LNCaP clone FGC (cell line): ENCODE measurements at places on chromosomes 6 and 20.
A peak's percentile ranks its signal among the peaks of the same experiment; 100 is the strongest.

GRCh38 chr20:60238992-60239660, 280.9 kb downstream of the CDH26 start:
- no peak for DNase-seq

GRCh38 chr6:107061125-107062020, 33.4 kb downstream of the MTRES1 start:
- DNase-seq: no peak

GRCh38 chr6:152161501-152161900, 354.0 kb downstream of the ESR1 start:
- no peak for DNase-seq

GRCh38 chr20:59322585-59323454, 22.4 kb downstream of the EDN3 start:
- no peak for DNase-seq

DNA sequence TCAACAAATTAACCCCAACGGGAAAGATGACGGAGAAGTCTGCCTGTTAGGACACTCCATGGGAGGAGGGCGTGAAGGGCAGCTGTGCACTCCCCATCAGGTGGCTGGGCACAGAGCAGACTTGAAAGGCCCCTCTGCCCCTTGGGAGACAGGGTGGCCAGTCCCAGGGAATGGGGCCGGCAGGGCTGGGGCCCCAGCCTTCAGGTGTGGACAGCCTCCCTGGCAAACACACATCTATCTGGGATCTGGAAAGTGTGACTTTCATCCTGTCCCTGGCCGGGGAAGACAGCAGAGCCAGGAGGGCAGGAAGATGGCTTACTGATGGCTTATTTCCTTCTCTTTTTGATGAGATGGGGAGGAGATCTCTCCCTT, 4.5 kb upstream of the FRMD1 start:
- no peak for DNase-seq

GRCh38 chr6:39777218-39777617, 15.0 kb upstream of the DAAM2 start:
- DNase-seq: no peak

GRCh38 chr20:4366076-4366475, 350.7 kb upstream of the RNF24 start:
- no peak for DNase-seq

GRCh38 chr6:100472674-100473073, 8.0 kb upstream of the SIM1 start:
- no peak for DNase-seq

DNA sequence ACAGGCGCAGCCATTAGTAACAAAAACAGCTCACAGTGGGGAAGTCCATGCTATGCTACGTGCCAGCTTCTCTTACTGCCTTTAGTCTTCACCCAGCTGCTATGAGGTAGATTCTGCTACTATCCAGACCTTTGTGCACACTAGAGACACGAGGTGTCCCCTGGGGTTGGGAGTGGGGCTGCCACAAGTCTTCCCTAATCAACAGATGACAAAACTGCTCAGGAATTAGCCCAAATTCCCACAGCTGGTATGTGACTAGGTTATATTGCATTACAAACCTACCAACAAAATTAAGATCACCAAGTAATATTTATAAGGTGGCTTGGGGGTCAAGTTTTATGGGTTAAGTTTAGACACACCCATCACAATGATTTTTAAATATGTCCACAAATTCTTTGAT, 63.3 kb downstream of the PSMB1 start:
- no peak for DNase-seq

DNA sequence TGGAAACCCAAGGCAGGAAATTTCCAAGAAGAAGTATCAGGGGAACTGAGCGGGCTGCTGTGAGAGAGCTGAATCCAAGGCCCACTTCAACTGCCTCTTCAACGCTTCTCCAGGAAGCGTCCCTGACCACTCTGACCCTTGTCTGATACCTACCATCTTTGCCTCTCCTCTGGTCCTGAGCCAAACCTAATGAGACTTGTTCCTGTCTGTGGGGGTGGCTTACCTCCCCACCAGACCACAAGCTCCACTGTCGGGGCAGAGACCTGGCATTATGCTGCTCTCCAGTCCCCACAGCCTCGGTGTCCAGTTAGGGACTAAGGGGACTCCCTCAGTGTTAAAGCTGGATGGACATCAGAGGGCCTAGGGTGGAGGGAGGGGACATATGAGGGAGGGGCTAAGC, 49.7 kb downstream of the LRFN2 start:
- no peak for DNase-seq

DNA sequence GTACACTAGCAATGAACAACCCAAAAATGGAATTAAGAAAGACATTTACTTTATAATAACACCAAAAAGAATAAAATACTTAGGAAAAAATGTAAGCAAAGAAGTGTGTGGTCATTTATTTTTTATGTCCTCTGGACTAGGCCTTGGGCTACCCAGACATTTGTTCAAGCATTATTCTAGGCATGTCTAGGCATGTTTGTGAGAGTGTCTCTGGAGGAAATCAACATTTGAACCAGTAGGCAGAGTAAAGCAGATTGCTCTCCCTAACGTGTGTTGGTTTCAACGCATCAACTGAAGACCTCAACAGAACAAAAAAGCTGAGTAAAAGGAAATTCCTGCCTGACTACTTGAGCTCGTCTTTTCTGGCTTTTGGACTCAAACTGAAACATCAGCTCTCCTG, 84.5 kb downstream of the ANKEF1 start:
- DNase-seq: no peak

- DNase-seq: no peak
Observed at GRCh38 chr6:22059126-22059525, 237.7 kb downstream of the PRL start.

DNA sequence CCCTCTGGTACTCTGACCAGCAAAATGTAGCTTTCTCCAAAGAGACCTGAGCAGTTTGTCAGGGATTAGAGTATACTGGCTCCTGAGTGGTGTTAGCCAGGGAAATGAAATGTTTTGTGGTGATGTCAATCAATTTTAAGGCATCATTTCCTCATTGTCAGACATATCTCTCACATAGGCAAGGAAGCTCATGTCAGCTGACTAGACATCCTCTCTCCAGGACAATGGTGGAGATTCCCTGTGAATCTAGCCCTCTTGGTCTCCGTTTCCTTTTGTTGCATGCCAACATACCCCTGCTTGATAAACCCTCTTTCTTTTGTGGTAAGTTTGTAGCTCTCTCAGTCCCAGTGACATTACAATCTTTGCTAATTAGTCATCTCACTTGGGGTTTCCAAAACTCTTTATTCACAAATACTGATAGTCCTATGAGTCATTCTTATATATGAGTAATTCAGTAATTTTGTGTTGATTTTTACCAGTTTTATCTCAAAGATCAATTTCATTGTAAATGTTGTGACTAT, 135.6 kb upstream of the PTPRK start:
- DNase-seq: no peak

DNA sequence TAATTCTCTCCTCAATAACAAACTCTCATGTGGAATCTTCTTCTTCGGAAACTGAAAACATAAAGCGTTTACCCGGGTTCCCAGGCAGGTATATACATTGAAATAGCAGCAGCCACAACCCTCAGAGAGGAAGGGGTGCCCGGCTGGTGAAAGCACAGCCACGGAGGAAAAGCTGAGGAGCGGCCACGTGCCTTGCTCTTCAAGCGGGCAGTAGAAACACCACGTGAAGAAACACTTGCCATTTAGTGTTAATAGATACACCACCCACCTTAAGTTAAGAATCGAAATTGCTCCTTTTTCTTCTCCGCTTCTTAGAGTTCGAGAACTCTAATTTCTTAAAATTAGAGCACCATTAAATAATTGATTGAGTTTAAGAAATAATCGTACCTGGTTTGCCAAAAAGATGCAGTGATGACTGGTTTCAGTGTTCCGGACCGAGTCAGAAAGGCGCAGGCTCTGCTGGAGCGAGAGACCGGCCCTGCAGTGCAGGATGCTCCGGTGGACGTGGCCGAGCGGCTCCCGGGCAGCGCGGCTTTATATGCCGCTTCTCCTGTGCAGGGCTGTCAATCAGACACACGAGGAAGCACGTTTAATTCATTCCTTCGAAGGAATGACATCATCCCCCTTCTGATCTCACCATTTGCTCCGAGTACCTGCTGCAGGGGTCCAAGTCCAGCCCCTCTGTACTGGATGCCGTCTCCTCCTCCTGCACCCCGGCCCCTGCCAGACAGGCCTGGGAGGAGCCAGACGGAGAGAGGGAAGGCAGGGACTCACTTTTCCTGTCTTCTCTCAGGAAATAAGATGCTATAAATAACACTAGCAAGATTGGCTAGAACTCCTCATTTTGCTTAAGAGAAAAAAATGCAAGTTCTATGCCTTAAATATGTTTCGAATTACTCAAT, at the start of gene THBS2:
THBS2 (minus strand) TSS at position 510 of the 902 bp plus-strand sequence. CDS start 3,062 bp downstream, outside the sequence.
- no peak for DNase-seq

DNA sequence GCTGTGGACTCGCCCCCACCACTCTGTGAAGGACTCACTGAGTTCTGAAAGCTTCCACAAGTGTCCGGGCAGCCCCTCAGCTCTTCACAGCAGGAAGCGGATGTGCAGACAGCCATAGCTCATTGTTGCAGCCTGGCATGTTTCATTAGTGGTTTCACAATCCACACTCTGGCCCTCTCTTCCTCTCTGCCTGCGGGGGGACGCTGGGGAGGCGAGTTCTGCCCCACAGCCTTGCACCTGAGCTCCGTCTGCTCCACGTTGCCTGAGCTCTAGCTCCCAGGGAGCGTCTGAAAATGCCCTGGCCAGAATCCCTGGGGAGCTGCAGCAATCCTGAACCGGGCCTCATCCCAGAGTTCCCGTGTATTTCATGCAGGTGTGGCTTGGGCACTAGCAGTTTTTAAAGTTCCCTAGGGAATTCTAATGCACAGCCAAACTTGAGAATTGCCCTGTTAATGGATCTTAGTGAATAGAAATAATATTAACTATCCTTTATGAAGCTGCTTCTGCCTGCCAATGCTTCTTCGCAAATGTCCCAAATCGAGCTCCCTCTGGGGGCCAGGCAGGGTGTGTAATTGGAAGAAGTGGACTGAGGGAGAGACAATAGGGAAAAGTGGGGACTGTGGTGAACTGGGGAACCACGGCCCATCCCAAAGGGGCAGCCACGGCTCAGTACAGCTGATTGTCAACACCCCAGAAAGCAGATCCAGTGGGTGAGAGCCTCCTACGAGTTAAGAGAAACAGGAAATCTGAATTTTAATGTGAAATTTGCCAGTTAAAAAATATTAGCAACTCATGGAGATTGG, 51.5 kb downstream of the CTCFL start:
- no peak for DNase-seq

DNA sequence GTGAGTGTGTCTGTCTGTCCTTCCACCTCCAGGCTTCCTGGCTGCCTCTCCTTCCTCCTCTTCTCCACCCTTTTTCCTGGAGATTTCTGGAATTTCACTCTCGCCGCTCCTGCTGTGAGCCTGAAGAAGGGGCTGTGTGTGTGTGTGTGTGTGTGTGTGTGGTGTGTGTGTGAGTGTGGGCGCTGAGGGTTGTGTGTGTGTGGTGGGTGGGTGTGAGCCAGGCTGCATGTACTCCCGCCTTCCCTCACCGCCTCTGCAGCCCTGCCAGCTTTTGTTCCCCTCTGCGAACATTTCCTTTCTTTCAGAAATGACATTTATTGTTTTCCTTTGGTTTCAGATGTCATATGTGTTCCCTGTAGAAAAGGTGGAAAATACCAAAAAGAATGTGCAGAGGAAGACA, 76.0 kb downstream of the SRC start:
- DNase-seq: no peak

DNA sequence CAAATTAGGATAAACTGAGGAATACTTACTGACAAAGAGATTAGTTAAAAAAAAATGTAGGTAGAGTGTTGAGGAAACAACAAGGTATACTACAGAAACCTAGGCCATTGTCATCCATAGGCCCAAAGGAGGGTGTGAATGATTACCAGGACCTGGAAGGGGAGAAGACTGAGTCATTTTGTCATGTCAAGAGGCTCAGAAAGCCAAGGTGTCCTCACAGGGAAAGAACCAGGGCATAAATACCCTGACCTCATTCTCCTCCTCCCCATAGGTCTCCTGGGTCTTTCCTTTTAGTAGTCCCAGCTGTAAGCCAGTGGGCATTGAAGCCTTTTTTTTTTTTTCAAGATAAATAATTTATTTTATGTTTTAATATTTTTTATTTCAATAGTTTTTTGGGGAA, 582.1 kb upstream of the JAG1 start:
- DNase-seq: no peak

GRCh38 chr6:20227350-20227749, 15.1 kb upstream of the MBOAT1 start:
- no peak for DNase-seq

GRCh38 chr6:165701564-165702354, 38.7 kb upstream of the PDE10A start:
- DNase-seq: no peak

GRCh38 chr6:2209226-2209809, 36.1 kb downstream of the GMDS start:
- peak; percentile 72 for DNase-seq

- DNase-seq: no peak
Observed at GRCh38 chr20:8433291-8433690, 301.2 kb downstream of the PLCB1 start.

DNA sequence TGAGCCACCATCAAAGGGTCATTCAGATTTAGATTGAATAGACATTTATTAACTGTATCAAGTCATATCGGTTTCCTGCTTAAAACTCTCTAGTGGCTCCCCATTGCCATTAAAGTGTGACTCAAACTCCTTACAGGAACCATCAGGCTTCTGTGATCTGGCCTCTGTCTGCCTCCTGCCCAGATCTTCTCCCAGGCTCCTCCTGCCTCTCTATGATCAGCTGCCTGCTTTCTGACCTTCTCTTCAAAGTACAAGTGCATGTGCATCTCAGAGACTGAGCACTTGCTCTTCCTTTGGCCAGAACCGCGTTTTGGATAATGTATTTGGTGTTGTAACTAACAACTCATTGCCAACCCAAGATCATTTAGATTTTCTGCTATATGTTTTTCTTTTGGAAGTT, 52.7 kb downstream of the IL20RA start:
- no peak for DNase-seq

DNA sequence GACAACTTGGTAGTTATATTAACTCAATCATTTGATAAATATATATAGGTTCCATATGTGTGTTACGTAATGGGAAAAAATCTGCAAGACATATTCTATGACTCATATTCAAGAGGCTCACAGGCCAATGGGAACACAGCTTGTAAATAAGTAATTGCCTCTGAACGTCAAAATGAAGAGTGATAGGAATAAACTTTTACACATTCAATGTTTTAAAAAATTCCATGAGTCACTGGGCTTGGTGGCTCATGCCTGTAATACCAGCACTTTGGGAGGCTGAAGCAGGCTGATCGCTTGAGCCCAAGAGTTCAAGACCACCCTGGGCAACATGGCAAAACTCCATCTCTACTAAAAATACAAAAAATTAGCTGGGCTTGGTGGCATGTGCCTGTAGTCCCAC, 209.4 kb upstream of the MCHR2 start:
- DNase-seq: no peak

- no peak for DNase-seq
Observed at GRCh38 chr20:41049451-41049850, 20.8 kb downstream of the TOP1 start.

DNA sequence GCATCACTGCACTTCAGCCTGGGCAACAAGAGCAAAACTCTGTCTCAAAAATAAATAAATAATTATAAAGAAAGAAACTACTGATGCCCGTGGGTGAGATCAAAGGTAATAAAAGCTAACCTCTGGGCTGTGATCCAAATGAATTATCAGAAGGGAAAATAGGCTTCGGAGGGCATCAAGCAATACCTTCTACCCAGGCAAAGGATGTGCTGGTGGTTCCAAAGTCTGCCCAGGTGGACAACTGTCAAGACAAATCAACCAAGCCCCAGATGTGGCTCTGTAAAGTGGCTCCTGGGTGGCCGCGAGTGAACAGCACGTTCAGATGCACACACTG, 95.6 kb downstream of the SCML4 start:
- no peak for DNase-seq
